ENCODE measurements at places on chromosomes 7 and 10. TPM values are rescaled to one million over a fixed set of nuclear protein-coding genes. Genes with fewer than 3 reads are reported as not detected.
A peak's percentile ranks its signal among the peaks of the same experiment; 100 is the strongest.

DNA sequence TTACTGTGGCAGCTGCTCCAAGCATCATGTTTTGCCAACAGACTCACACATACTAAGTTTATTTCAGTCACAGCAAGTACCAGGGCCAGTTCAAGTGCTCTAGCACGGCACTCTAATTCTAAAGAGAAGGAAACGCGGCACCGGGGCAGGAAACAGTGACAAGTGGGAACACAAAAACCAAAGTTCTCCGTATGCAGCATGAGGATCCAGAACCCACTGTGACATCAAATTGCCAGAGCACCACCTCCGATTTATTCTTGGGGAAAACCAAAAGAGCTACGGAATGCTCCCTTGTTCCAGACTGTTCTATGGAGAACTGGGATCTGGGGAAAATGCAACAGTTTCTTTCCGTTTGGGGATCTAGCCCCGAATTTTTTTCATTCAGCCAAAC is 448 bp upstream of the PTER start:
- peak overlapping the region; percentile 70 for H3K4me3 ChIP-seq
- H3K27me3 ChIP-seq, result no peaks in the 10 kb centered on the region
- H3K27ac ChIP-seq, result no peak overlapping the region
- no peaks in the 10 kb centered on the region for H3K36me3 ChIP-seq

GRCh38 chr7:32658467-32658869 is 163.2 kb downstream of the AVL9 start:
- peak overlapping the region; percentile 23 for H3K4me3 ChIP-seq
- H3K4me1 ChIP-seq, result peaks cover 19% of the 10 kb centered on the region
- H3K27ac ChIP-seq, result peak overlapping the region; percentile 97
- peak; percentile 44 for DNase-seq

- DNase-seq, result no peak
- H3K4me3 ChIP-seq, result no peak overlapping the region
- no peak overlapping the region for H3K27ac ChIP-seq
- H3K4me1 ChIP-seq, result no peaks in the 10 kb centered on the region
Measured at GRCh38 chr7:106870983-106871410, 5.9 kb downstream of the PIK3CG start.

DNA sequence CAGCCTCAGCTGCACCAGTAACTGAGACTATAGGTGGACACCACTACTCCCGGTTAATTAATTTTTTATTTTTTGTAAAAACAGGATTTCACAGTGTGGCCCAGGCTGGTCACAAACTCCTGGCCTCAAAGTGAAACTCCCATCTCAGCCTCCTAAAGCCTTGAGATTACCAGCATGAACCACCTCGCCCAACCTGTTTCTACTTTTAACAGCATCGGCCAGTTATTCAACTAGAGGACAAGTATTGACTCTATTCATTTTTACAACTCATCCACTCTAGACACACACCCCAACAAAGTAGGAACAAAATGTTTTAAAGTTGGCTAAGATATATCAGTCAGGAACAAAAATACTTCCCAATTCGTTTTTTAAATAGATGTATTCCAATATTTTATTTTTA is 334.8 kb downstream of the PARD3 start:
- H3K27me3 ChIP-seq, result no peaks in the 10 kb centered on the region
- H3K27ac ChIP-seq, result no peak overlapping the region
- H3K4me3 ChIP-seq, result no peak overlapping the region
- H3K36me3 ChIP-seq, result no peaks in the 10 kb centered on the region

GRCh38 chr7:105751054-105751453 is 125.3 kb downstream of the ATXN7L1 start:
- no peak overlapping the region for H3K27ac ChIP-seq
- no peak for DNase-seq
- no peak overlapping the region for H3K4me3 ChIP-seq
- H3K27me3 ChIP-seq, result no peaks in the 10 kb centered on the region
- H3K4me1 ChIP-seq, result no peaks in the 10 kb centered on the region

DNA sequence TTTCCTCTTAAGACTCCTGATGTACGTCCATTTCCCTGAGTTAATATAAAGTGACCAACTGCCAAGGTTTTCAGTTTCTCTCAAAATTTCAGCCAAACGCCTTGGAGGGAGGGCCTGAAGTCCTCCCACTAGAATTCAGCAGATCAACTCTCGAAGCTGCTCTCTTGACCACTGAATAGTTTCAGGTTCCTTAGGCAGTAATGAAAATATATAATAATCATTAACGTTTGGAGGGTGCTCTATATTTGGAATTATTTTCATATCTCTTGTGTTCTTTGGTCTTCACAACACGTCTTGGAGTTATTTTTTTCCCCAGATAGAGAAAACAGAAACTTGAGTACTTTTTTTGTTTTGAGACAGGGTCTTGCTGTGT is 123.6 kb upstream of the SFMBT2 start:
- no peaks in the 10 kb centered on the region for H3K4me1 ChIP-seq
- H3K4me3 ChIP-seq, result no peak overlapping the region
- no peaks in the 10 kb centered on the region for H3K36me3 ChIP-seq
- no peak overlapping the region for H3K27ac ChIP-seq
- no peak for DNase-seq
- H3K27me3 ChIP-seq, result peaks cover 44% of the 10 kb centered on the region

DNA sequence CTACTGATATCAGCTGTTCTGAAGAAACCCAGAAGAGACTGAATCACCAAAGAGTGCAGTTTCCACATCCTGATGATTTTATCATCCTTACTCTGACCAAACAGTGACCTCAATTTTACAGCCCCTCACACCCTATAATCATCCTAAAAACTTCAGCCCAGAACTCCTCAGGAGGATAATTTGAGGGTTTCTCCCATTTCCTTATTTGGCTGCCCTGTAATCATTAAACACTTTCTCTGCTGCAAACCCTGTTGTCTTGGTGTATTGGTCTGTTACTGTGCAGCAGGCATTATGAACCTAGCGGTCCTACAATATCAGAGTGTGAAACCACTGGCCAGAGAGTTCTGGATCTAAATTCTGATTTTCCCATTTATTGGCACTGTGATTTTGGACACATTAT is 141.7 kb downstream of the PCLO start:
- peaks cover 5% of the 10 kb centered on the region for H3K4me1 ChIP-seq
- H3K27me3 ChIP-seq, result no peaks in the 10 kb centered on the region
- no peaks in the 10 kb centered on the region for H3K36me3 ChIP-seq
- H3K27ac ChIP-seq, result no peak overlapping the region

GRCh38 chr7:157710396-157710795 is 373.6 kb downstream of the DNAJB6 start:
- no peak overlapping the region for H3K27ac ChIP-seq
- H3K4me1 ChIP-seq, result no peaks in the 10 kb centered on the region
- H3K36me3 ChIP-seq, result no peaks in the 10 kb centered on the region
- peaks cover 63% of the 10 kb centered on the region for H3K27me3 ChIP-seq
- DNase-seq, result no peak

GRCh38 chr10:127576740-127577161 is 27.6 kb downstream of the NPS start:
- no peak overlapping the region for H3K4me3 ChIP-seq
- H3K27ac ChIP-seq, result no peak overlapping the region
- no peak for DNase-seq
- no peaks in the 10 kb centered on the region for H3K36me3 ChIP-seq
- no peaks in the 10 kb centered on the region for H3K4me1 ChIP-seq

GRCh38 chr10:5606864-5607263 is 59.5 kb downstream of the ASB13 start:
- H3K27me3 ChIP-seq, result no peaks in the 10 kb centered on the region
- no peak for DNase-seq
- H3K36me3 ChIP-seq, result no peaks in the 10 kb centered on the region
- H3K4me1 ChIP-seq, result peaks cover 34% of the 10 kb centered on the region

DNA sequence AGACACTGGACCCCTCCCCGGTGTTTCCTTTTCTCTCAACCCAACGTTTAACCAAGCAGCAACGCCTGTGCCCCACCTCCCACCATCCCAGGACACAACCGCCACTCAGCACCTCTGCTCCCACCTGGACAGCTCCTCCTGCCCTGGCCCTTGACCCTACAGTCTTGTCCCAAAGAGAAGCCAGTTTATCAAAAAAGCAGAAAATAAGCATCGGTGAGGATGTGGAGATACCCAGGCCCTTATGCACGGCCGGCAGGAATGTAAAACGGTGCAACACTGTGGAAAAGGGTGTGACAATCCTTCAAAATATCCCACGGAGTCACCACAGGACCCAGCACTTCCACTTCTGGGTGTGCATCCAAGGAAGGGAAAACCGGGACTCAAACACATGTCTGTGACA is 176.2 kb upstream of the RNF32 start:
- H3K4me1 ChIP-seq, result no peaks in the 10 kb centered on the region
- H3K36me3 ChIP-seq, result no peaks in the 10 kb centered on the region
- H3K27ac ChIP-seq, result no peak overlapping the region
- peaks cover 71% of the 10 kb centered on the region for H3K27me3 ChIP-seq
- DNase-seq, result no peak
- H3K4me3 ChIP-seq, result no peak overlapping the region

- H3K27ac ChIP-seq, result no peak overlapping the region
- H3K27me3 ChIP-seq, result no peaks in the 10 kb centered on the region
- H3K4me3 ChIP-seq, result no peak overlapping the region
Measured at GRCh38 chr7:4208586-4208985, 473.5 kb upstream of the FOXK1 start.

DNA sequence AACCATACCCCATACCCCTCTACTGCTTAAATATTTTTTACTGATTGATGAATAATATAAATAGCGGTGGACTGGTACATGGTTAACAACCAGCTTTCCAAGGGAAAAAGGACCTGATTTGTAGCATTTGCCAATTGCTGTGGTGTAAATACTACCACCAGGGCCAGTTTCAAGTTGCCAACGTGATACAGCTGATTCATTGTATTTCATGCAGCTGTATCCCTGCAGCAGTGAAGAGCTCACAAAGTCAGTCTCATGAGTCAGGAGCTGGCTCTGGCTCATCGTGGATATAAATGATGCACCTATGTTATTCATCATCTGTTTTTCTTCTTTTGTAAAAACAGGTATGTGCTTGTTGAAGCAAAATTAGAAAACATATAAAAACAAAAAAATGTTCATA is 15.2 kb downstream of the CALML5 start:
- H3K27ac ChIP-seq, result no peak overlapping the region
- peak; percentile 61 for DNase-seq
- no peaks in the 10 kb centered on the region for H3K27me3 ChIP-seq
- H3K4me1 ChIP-seq, result peaks cover 7% of the 10 kb centered on the region

DNA sequence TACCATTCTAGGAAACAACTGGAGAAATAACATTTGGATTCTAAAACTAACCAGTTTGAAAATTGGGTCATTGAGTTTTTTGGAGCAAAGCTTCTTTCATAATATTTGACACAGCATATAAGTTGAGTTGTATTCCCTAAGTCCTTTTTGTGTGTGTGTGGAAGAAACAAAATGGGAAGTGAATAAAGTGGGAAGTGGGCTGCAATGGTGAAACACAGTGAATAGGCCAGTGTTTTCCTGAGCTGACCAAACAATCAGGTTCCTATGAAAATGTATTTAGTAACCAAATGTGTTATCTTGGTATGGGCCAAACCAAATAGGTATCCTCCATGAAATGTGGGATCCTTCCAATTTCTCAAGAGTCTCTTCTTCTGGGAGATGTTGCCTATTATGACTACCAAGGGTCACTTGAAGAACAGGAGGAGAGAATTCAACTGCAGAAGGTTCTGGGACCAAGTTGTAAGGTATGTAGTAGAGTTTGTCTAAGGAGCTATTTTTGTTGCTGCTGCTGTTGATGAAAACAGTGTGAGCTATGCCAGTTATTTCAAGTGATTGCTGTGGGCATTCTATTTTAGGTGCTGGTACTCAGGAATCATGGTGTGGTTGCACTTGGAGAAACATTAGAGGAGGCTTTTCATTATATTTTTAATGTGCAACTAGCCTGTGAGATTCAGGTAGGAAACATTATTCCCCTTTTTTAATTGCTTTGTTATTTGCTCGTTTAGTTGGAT is 88.3 kb upstream of the MXI1 start:
- no peaks in the 10 kb centered on the region for H3K36me3 ChIP-seq
- H3K4me3 ChIP-seq, result no peak overlapping the region
- no peak overlapping the region for H3K27ac ChIP-seq
- H3K27me3 ChIP-seq, result no peaks in the 10 kb centered on the region
- no peaks in the 10 kb centered on the region for H3K4me1 ChIP-seq

DNA sequence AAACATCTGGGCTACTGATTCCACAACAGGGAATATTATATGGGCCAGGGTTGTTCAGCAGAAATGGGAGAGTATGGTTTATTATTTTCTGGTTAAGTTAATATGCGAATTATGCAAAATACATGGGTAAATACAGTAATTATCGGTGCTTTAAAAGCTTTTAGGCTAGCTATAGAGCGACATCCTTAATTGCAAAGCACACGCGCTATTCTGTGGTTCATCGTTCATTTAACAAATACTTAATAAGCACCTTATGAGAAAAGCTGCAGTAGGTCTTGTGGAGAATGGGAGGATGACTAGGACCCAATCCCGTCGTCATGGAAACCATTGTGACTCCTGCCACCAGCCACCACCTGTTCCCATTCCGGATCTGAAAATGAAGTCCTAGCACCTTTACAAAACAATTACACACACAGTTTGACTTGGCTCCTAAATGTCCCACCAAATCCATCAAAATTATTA is 623 bp upstream of the CEP41 start:
- no peak overlapping the region for H3K27ac ChIP-seq
- peak overlapping the region; percentile 85 for H3K4me3 ChIP-seq
- no peaks in the 10 kb centered on the region for H3K27me3 ChIP-seq
- H3K36me3 ChIP-seq, result no peaks in the 10 kb centered on the region

DNA sequence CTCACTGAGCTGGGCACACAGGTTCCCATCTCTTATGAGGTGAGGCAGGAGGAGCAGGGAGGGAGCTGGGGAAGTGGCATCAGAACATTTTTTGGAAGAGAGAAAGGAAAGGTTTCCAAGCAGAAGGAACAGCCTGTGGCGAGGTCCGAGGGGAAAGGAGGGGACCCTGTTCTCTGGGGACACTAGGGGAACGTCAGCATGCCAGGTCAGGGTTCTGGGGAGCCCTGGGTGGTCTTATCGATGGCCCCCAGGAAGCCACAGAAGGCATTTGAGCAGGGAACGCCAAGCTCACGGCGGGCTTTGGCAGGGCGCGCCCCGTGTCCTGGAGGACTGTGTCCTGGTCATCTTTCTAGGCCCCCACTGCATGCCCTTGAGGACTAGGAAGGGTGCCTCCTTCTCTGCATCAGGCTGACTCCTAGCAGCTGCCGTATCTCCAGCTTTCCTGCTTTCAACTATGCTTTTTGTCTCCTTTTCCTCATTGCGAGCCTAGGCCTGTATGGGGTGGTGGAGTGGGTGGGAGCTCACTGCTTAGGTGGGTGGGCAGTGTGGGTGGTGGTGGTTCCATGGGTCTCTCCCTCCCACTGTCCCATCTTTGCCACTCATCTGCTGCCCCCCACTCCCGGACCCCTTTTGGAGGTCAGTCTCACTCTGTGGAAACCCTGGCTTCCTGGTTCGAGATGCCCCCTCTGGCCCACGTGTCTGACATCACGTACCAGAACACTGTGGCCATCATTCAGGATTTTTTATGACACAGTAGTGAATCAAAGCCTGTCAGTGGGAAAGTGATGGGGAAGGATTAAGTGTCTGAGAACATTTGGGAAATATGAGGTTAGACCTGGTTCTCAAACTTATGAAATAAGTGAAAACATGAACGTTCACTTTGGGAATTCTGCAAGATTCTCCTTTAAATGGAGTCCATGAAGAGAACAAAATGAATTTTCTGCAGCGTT is 89.1 kb downstream of the CUX1 start:
- H3K27ac ChIP-seq, result no peak overlapping the region
- H3K36me3 ChIP-seq, result no peaks in the 10 kb centered on the region
- no peaks in the 10 kb centered on the region for H3K27me3 ChIP-seq
- no peak overlapping the region for H3K4me3 ChIP-seq
- no peak for DNase-seq

Gene SVOPL
- total RNA-seq, result not detected

Gene THSD7A
- 0.06 TPM for total RNA-seq

Gene UBTD1
- total RNA-seq, result 32.3 TPM

Gene DYDC2
- not detected for total RNA-seq

Gene HOXA11
- 26.6 TPM for total RNA-seq
